ENCODE measurements at places on chromosomes 7 and 10. TPM values are rescaled to one million over a fixed set of nuclear protein-coding genes. Genes with fewer than 3 reads are reported as not detected.

DNA sequence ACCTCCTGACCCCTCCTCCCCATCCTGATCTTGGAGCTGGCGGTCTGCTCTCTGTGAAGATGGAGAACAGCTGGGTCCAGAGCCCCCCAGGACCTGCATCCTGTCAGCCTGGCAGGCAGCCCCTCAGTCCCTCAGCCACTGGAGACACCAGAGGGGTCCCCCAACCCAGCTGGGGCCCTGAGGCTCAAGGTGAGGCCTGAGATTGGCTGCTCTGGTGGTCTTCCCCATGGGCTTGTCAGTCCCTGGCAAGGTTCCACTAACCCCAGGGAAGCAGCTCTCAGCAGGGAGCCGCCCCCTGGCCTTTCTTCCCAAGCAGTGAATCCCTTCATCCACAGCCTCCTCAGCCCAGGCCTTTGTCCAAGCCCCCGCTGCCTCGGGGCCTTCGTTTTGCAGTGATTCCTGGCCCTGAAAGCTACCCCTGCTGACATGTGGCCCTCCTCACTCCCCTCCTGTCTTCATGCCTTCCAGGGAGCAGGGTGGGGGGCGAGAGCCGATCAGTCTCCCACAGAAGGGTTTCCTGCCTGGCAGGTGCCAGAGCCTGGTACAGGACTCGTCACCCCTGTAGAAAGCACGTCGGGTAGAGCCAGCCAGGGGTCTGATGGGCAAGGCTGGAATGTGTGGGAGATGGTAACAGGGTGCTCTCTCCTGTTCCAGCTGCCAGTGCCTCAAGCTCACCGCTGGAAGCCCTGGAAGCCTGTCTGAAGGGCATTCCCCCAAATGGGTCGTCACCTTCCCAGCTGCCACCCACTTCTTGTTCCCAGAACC, 48.5 kb downstream of the ZNF467 start:
- DNase-seq, result no peak

DNA sequence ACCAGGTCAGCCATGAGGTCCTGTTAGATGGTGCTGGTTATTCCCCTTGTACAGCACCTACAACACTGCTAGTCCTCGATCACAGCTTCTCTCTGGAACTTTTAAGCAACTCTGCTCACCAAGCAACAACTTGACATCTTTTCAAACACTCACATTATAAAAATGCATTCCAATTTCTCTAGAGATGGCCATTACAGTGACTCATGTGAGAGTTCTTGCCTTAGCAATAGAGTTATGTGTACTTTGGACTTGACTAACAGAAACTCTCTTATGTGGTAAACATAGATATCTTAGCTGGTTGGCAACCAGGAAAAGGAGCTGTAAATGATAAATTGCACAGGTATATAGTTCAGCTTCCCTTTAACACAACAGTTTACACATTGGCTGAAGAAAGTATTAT, 122.2 kb downstream of the PDE1C start:
- no peak for DNase-seq

- no peak for DNase-seq
These were observed 91.2 kb upstream of the SEM1 start for GRCh38 chr7:96800824-96801223.

DNA sequence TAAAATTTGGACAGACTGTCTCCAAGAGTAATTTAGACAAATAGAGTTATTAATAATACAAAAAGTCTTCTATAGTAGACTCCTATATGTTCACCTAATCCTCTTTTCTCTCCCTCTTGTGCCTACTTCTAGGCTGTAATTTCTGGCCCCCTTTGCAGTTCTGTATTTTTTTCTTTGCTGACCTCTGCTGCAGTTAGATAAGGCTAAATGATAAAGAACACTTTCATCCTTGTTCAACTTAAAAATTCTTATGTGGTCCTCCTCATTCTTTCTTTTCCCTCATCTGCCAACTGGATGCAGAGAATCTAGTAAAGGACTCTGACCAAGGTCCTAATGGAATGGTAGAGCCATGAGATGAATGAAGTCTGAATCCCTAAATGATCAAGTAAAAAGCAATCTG, 20.1 kb downstream of the GLCCI1 start:
- no peak for DNase-seq

DNA sequence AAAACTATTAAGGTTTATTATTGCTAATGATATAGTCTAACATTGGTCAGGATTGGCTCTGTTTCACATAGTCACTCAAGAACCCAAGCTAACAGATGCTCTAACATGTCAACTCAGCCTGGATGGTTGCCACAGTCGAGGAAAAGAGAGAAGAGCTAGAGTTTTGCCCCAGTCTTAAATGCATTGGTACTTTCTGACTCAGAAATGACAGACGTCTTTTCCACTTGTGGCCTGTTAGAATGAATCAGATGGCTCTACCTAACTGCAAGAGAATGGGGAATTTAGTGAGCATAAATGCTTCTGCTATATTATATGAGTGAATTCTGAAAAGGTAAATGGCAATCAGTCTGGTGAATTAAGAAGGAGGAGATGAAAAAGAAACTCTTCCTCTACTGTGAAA, 13.9 kb downstream of the HECTD2 start:
- peak; percentile 20 for DNase-seq

DNA sequence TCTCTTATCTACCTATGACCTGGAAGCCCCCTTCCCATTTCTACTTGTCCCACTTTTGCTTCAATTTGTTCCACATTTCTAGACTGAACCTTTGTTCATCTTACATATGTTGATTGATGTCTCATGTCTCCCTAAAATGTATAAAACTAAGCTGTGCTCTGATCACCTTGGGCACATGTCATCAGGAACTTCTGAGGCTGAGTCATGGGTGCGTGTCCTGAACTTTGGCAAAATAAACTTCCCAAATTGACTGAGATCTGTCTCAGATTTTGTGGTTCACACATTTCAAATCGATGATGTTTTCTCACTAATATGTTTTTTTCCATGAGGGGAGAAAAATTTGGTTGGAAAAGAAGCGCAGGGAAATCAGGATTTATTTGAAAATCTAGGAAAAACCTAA, 406.2 kb upstream of the LRRTM3 start:
- DNase-seq, result no peak

GRCh38 chr7:157474685-157475084, 137.9 kb downstream of the DNAJB6 start:
- DNase-seq, result peak; percentile 51

DNA sequence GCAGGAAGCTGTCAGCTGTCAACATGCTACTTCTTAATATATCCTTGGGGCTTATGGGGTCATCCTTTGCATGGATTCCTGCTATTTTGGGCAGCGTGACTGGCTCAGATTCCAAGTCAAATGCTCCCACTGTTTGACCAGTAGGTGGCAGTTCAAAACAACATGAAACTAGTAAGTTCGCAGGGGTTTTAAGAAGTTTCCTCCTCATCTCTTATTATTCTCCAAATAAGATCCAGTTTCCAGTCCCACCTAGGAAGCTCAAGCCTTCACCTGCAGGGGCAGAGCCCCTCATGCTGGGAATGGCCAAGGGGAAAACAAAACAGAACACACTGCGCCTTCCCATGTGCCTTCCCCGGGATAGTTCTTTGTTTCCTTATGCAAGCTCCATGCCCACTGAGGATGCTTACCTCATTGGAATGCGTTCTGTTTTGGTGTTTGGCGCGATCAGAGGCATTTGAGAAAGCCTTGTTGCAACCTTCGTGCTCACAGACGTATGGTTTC, 259.8 kb downstream of the GLI3 start:
- peak; percentile 7 for DNase-seq

- DNase-seq, result no peak
These were observed 97.6 kb upstream of the ITGB1 start for GRCh38 chr10:33055625-33056024.

DNA sequence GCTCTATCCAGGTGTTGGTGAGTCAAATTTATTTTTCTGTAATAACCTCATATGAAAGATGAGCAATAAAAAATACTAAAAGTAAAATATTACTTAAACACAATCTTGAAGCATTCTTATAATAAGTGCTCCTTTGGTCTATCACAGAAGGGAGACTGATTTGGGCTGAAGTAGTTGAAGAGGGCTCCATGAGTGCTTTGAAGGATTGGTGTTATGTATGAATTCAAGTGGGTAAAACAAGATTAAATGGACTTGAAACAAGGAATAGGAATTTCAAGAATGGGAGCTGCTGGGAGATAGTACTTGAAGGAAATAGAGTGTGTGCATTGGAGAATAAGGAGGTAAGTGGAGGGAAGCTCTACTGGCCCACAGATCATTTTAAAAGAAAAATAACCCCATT, 7.3 kb upstream of the OR2A2 start:
- DNase-seq, result no peak

DNA sequence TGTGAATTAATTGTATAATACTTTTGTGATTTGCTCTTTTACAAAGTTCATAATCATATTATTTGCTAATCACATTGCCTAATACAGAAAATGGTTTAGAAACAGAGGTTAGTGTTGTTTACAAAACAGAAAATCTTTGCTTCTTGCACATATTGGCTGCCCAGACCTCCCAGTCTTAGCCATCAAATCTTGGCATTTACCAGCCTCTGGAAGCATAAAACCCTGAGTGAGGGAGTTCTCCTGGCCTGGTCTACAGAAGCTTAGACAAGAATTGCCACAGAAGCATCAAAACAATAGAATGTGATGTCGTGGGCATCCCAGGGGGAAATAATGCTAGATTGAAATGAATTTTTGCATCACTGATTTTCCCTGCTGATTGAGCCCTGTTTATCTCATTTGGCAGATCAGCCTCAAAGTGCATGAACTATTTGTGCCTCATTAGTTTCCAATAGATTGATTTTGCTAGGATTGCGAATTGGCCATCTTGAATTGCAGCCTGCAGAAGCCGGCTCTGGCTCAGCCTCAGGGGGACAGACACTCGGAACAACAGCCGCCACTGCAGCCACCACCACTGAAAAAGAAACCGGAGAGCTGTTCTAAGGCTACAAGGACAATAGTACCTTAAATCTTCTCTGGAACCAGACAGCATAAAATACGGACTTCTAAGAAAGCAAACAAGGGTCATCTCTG, 11.1 kb upstream of the SORBS1 start:
- DNase-seq, result no peak

DNA sequence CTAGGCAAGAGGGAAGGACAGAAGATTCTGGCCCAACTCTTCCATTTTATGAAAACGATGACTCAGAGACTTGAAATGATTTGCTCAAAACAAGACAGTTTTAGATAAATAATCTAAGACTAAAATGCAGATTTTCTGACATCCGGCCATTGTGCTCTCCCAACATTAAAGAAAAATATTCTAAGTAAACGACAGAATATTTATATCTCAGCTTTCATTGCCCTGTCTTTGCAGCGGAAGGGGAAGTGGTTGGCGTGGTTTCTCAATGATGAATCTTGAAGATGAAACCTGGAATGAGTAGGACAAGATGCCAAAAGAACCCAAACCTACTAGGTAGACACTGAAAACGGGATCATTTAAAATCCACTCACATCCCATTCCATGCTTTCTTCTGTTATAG, 28.9 kb upstream of the NPY start:
- DNase-seq, result peak; percentile 30

- no peak for DNase-seq
These were observed 88.1 kb upstream of the FAM204A start for GRCh38 chr10:118430190-118430589.

DNA sequence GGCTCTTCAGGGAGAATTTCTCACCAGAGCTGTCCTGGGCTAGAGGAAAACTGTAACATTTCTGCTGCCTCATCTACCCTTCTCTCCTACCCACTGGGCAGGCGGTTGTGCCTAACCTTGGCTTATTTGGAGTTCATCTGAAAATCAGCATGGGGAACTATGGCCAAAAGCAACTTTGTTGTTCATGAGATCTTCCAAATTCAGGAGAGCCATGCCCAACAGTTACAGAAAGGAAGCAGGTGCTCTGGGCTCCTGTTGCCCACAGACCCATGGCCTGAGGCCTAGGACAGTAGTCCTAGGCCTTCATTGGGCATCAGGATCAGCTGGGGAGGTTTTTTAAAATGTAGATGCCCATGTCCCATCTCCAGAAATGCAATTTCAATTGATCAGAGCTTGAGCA, 85.2 kb downstream of the GRID1 start:
- DNase-seq, result no peak

DNA sequence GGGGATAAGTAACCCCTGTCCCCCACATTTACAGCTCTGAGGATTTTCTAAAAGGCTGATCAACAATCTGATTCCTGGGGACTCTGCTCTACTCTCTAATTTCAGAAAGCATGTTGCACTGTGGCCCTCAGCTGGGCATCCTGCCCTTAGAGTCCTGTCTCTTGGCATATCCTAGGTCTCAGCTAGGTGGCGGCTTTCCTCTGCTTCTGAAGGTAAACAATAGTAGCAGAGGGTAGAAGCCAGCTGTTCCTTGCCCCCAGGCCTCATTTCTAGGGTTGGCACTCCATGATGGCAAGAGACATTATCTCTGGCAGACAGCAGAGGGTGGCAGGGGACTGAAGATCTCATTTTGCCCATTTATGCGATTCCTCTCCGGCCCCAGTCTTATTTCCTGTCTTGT, 77.0 kb downstream of the ADCYAP1R1 start:
- DNase-seq, result no peak

GRCh38 chr10:43128958-43129706, 9.1 kb upstream of the CSGALNACT2 start:
- peak; percentile 63 for DNase-seq

DNA sequence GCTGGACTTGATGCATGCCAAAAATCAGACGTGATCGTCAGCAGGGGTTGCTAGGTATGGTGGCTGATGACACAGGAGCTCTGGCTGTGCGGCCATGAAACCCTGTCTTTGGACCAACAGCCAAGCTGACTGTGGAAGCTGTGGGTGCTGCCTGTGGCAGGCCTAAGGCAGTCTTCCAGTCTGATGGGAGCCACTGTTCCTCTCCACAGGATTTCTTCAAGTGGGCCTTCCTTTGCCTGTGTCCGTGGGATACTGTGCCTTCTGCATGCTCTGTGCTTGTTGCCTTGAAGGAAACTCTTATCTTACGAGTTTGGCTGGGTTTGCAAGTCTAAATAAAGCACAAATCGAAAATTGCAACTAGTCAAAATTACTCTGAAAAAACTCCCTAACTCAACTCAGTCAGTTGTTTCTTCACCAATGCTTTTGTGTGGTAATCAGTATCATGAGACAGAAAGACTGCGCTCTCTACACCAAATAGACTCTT, 101.9 kb upstream of the PDLIM1 start:
- DNase-seq, result no peak

HOXA3 gene
- total RNA-seq, result not detected

ACTA2 gene
- total RNA-seq, result 14.9 TPM

TAX1BP1 gene
- 94.6 TPM for total RNA-seq

CALY gene
- not detected for total RNA-seq

GJC3 gene
- 0.41 TPM for total RNA-seq

SLF2 gene
- 31.9 TPM for total RNA-seq

MYOZ1 gene
- not detected for total RNA-seq

CNPY1 gene
- total RNA-seq, result not detected
